Aortic smooth muscle cell (primary cell): ENCODE measurements at places on chromosomes 16 and 17. TPM values are rescaled to one million over a fixed set of nuclear protein-coding genes. Genes with fewer than 3 reads are reported as not detected.

The TMIGD1 gene
- total RNA-seq, result not detected in 2 replicates

The ITGB3 gene
- total RNA-seq, result 10.7 and 14.2 TPM in 2 replicates

The AATK gene
- total RNA-seq, result 1.3 and 3.0 TPM in 2 replicates

The TBC1D3H gene
- not detected in 2 replicates for total RNA-seq

The COG1 gene
- 18.0 and 18.5 TPM in 2 replicates for total RNA-seq

The GGNBP2 gene
- 67.3 and 70.0 TPM in 2 replicates for total RNA-seq

The SPEM2 gene
- not detected in 2 replicates for total RNA-seq

The HOXB3 gene
- 0.26 and 0.31 TPM in 2 replicates for total RNA-seq

The PHOSPHO1 gene
- 0.12 and 0.66 TPM in 2 replicates for total RNA-seq

The FBXW10B gene
- 0.13 and 0.56 TPM in 2 replicates for total RNA-seq

The PCYT2 gene
- total RNA-seq, result 55.0 and 60.2 TPM in 2 replicates

The IL32 gene
- 3.4 and 4.4 TPM in 2 replicates for total RNA-seq

The MFSD11 gene
- total RNA-seq, result 34.5 and 39.1 TPM in 2 replicates

The ETV4 gene
- total RNA-seq, result 2.7 and 3.2 TPM in 2 replicates

The C16orf89 gene
- 0.92 and 1.4 TPM in 2 replicates for total RNA-seq

The RFNG gene
- 23.5 and 26.9 TPM in 2 replicates for total RNA-seq

The SGCA gene
- total RNA-seq, result 11.2 and 14.0 TPM in 2 replicates

The C16orf74 gene
- 2.8 and 7.0 TPM in 2 replicates for total RNA-seq

The EVI2B gene
- total RNA-seq, result 0.13 and 0.19 TPM in 2 replicates

The KRTAP2-3 gene
- not detected in 2 replicates for total RNA-seq

The ST6GALNAC2 gene
- total RNA-seq, result 2.9 and 5.7 TPM in 2 replicates

The NETO2 gene
- total RNA-seq, result 1.4 and 2.5 TPM in 2 replicates

The TMC7 gene
- 0.87 and 1.1 TPM in 2 replicates for total RNA-seq

The SEPTIN12 gene
- not detected in 2 replicates for total RNA-seq

The C16orf96 gene
- total RNA-seq, result not detected in 2 replicates

The KRTAP3-2 gene
- total RNA-seq, result not detected in 2 replicates

The RCVRN gene
- total RNA-seq, result not detected in 2 replicates

The EXOC7 gene
- 98.9 and 104 TPM in 2 replicates for total RNA-seq

The MT1H gene
- total RNA-seq, result not detected in 2 replicates

The CBX8 gene
- total RNA-seq, result 4.2 TPM in 2 replicates

The IKZF3 gene
- total RNA-seq, result not detected in 2 replicates

The GSDMA gene
- not detected in 2 replicates for total RNA-seq

The SULT1A1 gene
- total RNA-seq, result 2.5 and 7.5 TPM in 2 replicates

The ST6GALNAC1 gene
- not detected in 2 replicates for total RNA-seq

The ARL5C gene
- total RNA-seq, result under 0.01 and 0.06 TPM in 2 replicates

The HEATR9 gene
- total RNA-seq, result not detected in 2 replicates

The CPSF4L gene
- total RNA-seq, result 0.06 TPM in 1 of 2 replicates, not detected in the other

The USP43 gene
- 0.06 TPM in 1 of 2 replicates, not detected in the other for total RNA-seq
